ENCODE measurements at places on chromosomes 2 and 18.

- no peak for DNase-seq
Observed at GRCh38 chr2:233124421-233125080, 64.4 kb downstream of the INPP5D start.

DNA sequence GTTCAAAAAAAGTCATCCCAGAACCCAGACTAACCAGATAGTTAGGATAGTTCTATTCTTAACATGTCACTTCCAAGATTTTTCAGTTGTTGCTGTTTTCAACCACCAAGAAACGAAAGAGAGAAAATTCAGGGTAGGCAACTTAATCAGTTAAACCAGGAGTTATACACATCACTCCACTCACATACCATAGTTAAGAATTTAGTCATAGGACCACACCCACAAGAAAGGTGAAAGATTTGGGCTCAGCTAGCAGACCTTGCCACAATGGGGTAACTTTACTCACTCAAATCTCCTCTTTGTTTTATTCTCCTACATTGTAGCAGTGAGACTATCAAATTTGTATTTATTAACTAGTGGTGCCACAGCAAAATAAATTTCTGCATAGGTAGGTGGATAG lies 473.6 kb downstream of the NUP35 start:
- no peak for DNase-seq

DNA sequence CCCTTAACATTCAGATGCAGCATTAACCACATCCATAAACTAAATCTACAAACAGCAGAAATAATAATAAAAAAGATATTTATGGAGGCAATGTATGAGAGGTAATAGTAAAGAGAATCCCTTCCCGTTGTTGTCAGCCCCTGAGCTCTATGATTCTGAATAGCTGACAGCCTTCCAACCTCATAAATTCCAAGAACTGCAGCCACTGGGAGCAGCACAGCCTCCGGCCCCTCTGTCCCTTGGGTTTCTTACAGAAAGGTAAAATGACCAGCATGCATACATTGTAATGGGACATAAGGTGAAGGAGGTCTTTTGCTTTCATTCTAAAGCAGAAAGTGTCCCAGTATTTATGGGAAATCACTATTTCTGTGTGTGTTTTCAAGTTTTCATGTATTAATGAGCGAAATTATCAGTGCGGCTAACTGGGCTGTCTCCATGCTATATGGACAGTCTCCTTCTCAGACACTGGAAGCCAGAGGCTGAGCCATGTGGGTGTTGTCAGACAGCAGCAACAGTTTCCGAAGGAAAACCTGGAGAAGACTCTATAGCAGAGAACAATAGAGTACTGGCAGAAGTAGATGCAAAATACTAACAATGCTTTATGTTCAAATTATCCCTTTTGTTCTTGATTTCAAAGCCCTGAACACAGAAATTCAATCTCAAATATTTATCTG lies 151.6 kb downstream of the LRRC30 start:
- no peak for DNase-seq

- DNase-seq, result peak; percentile 40
Observed at GRCh38 chr18:12076424-12077140, 17.1 kb upstream of the ANKRD62 start.

DNA sequence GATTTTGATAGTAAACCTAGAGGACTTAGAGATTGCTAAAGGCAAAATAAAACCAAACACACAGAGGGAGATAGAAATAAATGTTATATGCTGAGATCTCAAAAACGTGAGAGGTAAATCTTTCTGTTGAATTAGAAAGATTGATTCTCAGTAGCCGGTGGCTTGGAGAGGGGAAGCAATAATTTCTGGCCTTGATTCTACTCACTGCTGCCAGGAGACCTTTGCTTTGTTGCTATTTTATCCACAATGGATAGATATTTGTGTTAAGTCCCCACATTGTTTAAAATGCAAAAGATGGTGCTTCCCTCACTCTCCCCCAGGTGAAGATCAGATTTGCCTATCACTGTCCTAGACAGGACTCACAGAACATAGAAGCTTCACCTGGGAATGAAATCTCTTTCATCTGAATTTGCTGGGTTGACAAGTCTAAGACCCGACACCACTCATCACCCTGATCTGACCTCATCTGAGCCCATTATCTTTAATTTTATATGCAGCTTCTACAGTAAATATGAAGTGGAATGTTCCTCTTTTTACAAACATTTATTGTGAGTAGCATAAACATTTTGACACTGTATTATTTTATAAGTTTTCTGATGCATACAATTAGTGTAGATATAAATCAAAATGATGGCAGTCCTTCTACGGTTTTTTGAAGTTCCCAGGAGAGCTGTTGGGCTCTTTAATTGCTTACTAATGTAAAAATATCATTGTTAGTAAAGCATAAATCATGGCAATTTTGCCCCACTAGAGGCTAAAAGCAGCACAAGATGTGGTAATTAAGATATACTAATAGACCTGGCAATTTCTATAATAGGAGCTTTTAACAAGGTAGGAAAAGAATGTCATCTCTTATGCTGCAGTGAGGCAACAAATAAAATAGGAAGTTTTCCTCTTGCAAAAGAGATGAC lies 149.7 kb downstream of the DCC start:
- DNase-seq, result no peak

DNA sequence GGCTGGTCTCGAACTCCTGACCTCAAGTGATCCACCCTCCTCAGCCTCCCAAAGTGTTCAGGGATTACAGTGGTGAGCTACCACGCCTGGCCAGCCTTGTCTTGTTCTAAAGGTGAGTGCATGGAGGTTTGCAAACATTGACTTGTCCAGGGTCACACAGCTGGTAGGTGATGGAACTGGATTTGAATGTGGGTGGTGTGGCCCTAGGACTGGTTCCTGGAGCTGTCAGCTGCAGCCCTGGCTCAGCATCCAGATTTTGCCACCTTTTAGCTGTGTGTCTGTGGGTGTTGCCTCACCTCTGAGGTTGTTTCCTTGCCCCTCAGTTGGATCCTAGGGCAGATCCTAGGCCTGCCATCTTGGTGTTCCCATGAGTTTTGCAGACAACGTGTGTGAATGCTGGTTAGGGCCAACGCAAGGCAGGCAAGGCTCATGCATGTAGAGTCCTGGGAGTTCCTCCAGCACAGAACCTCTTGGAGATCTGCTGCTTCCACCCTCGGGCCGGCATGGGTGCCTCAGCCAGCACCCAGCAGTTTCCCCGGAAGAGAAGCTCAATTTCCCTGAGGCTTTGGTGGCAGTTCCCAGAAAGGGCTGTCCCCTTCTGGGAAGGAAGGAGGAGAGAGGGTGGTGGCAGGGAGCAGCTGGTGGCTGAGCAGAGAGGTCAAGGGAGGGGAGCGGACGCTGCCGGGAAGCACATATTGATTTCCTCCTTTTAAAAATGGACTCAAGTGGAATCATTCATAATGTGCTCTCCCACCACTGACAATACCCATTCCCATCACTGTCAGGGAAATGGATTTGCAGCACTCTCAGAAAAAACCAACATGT lies 127.6 kb upstream of the HS6ST1 start:
- no peak for DNase-seq

- DNase-seq, result peak; percentile 33
Observed at GRCh38 chr2:218892693-218893348, 12.2 kb downstream of the WNT10A start.

GRCh38 chr2:20165677-20166509 lies 59.0 kb downstream of the SDC1 start:
- no peak for DNase-seq

DNA sequence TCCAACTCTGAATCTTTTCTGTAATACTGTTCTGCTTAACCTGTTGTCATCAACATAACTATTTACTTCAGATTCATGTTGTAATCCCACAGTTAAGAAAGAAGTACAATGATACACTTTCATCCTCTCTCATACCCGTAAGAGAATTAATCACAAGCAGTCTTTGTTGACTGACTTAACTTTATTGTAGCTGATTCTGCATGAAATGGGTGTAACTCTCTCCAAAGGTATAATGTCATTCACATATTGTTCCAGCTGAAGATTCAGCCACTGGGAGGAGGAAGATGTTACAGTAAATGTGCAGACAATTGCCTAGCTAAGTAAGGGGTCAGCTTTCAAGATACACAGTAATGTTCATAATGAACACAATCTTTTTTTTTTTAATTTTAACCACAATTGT lies 13.5 kb upstream of the DSG2 start:
- DNase-seq, result no peak

- DNase-seq, result no peak
Observed at GRCh38 chr2:239142806-239143205, 258.0 kb downstream of the HDAC4 start.

DNA sequence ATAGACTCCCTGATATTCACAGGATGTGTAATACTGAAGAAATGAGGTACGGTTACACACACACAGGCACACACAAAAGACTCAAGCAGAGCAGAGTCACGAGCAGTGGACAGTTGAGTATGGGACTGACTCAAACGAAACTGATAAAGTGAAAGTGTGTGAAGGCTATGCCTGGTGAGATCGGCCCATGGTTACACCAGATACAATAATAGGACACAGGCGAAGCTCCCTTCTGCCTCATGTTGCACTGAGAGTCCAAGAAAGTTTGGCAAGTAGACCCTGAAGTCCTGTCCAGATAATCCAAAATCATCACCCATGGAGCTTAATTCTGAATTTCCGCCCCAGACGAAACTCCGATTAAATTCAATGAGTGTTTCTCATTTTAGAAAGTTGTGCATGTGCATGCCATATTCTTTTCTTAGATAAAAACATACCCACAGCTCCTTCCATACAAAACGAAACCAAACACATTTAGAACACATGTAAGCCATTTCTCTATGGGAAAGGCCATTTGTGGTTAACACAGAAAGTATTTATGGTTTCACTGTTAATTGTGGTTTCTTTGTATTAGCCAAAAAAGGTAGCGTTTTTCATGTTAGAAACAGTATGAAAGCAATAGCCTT lies 567.6 kb downstream of the PLCL1 start:
- peak; percentile 19 for DNase-seq

DNA sequence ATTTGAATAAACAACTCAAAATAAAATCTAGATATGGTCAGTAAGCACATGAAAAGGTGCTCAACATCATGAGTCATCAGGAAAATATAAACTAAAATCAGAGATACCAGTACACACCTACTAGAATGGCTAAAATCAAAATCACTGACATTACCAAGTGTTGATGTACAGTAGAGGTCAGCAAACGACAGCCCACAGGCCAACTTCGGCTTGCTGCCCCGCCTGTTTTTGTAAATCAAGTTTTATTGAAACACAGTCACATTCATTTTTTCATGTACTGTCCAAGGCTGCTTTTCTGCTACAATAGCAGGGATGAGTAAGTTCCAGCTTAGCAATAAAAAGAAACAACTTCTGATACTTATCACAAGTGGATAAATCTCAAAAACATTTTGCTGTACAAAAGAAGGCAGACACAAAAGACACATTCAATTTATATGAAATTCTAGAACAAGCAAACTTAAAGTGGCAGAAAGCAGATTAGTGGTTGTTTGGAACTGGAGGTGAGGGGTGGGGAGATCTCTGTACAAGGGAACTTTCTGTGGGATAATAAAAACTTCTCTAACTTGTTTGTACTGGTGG lies 32.1 kb downstream of the TRAK2 start:
- peak; percentile 46 for DNase-seq

- DNase-seq, result peak; percentile 57
Observed at GRCh38 chr18:26386002-26386401, 159.8 kb downstream of the TAF4B start.

GRCh38 chr2:110153416-110153815 lies 37.8 kb upstream of the MALL start:
- DNase-seq, result no peak

DNA sequence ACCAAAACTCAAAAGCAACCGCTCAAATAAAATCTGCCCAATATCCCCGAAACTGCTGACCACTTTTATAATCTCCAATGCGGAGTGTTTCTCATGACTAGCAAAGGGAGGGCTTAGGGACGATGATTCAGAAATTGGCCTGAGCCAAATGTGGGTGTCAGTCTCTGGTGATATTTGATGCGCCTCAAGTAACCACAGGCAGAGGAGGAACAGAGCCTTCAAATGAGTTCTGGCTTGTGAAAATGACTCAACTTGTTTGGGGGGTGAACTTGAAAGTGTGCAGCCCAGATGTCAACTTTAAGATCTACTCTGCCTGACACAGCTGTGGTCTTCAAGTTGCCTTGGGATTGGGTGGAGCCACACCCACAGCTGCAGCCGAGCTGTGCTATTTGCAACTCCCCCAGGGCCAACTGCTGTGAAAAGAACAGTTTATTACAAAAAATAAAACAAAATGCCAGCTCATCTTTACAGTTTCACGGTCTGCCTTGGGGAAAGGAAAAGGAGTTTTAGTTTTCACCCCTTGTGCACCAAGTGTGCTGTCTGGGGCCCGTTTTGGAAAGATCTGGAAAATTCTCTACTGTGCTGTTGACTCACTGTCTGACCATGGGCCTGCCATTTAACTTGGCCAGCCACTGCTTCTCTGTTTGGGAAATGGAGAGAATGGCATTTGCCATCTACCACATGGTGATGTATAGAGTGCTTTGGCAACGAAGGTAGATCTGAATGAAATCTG lies 222.1 kb downstream of the MTX2 start:
- DNase-seq, result peak; percentile 98

- DNase-seq, result peak; percentile 89
Observed at GRCh38 chr2:39524061-39524460, 87.0 kb upstream of the MAP4K3 start.

DNA sequence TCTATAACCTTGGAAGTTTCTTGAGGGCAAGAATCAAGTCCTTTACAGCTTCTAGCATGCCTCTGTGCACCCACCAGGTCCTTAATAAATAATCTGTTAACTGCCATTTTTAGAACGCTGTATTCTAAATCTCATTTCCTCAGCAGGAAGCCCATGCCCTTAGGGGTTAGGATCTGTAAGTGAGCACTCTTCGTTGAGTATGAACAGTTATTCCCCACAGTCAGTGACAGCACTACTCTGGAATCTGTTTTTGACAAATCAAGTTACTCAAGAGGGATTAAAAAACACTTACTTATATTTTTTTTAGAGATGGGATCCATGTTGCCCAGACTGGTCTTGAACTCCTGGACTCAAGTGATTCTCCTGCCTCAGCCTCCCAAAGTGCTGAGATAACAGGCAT lies 14.6 kb downstream of the PAIP2B start:
- no peak for DNase-seq

DNA sequence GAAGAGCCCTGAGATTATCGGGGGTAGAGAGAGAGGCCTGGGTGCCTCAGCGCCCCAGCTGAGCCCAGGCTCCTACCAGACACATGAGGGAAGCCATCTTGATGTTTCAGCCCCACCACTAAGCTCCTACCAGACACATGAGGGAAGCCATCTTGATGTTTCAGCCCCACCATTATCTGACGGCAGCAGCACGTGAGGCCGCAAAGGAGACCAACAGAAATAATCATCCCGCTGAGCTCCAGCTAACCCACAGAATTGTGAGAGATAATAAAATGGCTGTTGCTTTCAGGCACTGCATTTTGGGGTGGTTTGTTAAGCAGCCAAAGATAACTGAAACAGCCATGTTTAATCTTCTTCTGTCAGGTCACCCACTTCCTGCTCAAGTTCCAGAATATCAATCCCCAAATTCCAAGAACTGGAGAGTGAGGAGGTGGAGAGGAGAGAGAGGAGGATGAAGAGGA lies 29.3 kb upstream of the SOS1 start:
- no peak for DNase-seq

Measured in fibroblast of villous mesenchyme (primary cell).